ENCODE measurements at places on chromosomes 1 and 21.

GRCh38 chr1:1286313-1287261 lies 6.4 kb downstream of the SCNN1D start:
- DNase-seq, result no peak

DNA sequence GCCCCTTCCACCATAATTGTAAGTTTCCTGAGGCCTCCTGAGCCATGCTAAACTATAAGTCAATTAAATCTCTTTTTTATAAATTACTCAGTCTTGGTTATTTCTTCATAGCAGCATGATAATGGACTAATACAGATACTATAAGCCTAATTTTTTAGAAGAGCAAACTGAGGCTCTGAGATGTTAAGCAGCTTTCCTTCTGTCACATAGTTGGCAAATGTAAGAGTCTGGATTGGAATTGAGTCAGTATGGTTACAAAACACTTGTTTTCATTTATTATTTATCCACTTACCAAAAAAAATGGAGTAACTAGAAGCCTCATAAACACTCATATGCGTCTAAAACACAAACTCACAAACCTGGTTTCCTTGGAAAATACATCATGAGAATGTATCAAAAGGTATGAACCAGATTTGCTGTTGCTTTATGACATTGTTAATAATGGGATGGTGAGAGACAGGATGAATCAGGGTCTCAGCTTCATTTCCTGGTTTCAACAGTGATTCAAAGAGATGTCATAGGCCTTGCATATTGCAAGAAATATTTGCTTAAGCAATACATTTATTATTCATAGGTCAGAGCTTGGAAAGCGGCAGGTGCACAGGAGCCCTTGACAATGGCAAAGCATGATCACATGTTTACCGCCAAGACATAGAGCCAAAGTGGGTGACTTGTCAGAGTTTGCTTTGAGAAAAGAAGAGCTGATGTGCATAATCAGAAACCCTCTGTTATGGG lies 221.5 kb downstream of the GRIK1 start:
- no peak for DNase-seq

DNA sequence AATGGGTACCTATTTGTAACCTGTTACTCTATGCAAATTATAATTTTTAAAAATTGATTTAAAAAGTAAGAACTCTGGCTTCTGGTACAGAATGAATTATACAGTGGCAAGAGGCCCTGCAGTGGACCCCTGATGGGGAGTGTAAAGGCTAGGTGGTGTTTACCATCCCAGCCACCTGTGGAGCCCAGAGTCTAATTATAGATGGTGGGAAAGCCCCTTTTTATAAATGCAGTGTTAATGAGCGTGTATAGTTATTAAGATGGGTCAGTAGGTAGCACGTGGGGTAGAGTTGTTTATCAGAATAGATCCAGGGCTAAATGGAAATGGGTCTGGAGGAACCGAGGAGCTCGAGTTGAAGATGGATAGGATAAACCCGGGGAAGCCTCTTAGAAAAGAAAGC lies 13.9 kb upstream of the PRELP start:
- no peak for DNase-seq

DNA sequence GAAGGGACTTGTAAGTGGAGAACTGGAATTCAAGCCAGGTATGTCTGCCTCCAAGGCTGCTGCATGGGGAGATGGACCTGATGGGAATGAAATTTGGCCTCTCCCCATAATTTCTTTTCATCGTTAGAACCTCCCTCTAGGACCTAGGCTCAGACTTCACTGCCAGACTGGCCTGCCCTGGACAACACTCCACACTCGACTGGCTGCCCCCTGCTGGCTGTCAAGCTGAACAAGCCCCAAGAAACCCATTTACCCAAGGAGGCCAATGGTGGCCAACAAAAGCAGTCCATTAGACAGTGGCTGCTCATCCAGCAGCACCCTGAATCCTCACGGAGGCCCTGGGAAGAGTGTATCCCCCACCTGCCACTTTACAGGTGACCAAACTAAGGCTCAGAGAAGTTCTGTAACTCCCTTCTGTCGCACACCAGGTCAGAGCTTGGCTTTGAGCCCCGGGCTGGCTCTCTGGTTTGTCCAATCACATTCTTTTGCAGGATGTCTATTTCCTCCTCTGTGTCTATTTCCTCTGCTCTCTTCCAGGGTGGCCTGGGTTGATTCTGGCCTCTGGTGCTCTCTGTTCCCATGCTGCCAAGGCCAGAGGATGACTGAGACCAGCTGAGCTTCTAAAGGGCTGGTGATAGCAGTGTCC lies 3.8 kb downstream of the RNF186 start:
- peak; percentile 75 for DNase-seq

DNA sequence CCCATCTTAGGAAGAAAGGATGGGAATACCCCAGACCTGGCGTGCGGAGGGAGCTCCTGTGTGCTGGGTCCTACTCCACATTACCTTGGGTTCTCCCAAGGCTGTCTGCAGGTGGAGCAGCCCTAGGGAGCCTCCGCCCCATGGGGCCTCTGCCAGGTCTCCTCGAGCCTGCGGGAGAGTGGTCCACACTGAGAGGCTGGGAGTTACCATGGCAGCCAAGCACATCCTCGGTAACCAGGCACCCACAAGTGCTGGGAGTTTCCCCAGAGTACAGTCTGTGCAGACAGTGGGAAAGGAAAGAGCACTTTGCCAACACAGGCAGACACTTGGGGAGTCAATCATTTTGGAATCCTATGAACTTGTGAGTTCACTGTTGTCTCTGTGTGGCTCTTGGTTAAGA lies 249.4 kb downstream of the DYRK1A start:
- no peak for DNase-seq

DNA sequence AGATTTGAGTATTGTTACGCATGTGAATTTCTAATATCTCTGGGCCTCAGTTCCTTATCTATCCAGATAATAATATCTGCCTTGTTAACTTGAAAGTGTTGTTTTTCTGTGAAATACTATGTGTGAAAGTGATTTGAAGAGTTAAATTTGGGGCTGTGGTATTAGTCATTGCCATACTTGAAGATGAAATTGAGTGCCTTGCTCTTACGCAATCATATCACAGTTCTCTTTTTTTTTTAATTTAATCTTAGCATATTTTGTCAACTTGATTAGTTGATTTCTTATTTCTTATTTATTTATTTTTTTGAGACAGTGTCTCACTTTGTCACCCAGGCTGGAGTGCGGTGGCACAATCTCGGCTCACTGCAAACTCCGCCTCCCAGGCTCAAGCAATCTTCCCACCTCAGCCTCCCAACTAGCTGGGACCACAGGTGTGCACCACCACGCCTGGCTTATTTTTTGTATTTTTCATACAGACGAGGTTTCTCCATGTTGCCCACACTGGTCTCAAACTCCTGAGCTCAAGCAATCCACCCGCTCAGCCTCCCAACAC lies 31.0 kb downstream of the AGO4 start:
- DNase-seq, result no peak

- DNase-seq, result peak; percentile 71
Measured at GRCh38 chr1:198201956-198202784, 45.4 kb downstream of the NEK7 start.

- no peak for DNase-seq
Measured at GRCh38 chr1:166166329-166166697, 488 bp downstream of the FAM78B start.

DNA sequence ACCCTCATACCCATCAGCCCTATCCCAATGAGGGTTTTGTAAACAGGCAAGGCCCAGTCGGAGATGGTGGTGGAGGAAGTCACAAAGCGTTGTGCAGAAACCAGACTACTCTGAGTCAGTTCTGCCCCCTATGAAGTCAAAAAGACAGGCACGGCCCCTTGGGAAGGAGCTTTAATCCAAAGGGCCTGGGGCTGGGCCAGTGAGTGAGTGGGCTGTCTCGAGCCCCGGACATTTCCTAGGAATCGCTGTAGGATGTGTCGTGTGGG lies 442 bp upstream of the AHCYL1 start:
- DNase-seq, result no peak

DNA sequence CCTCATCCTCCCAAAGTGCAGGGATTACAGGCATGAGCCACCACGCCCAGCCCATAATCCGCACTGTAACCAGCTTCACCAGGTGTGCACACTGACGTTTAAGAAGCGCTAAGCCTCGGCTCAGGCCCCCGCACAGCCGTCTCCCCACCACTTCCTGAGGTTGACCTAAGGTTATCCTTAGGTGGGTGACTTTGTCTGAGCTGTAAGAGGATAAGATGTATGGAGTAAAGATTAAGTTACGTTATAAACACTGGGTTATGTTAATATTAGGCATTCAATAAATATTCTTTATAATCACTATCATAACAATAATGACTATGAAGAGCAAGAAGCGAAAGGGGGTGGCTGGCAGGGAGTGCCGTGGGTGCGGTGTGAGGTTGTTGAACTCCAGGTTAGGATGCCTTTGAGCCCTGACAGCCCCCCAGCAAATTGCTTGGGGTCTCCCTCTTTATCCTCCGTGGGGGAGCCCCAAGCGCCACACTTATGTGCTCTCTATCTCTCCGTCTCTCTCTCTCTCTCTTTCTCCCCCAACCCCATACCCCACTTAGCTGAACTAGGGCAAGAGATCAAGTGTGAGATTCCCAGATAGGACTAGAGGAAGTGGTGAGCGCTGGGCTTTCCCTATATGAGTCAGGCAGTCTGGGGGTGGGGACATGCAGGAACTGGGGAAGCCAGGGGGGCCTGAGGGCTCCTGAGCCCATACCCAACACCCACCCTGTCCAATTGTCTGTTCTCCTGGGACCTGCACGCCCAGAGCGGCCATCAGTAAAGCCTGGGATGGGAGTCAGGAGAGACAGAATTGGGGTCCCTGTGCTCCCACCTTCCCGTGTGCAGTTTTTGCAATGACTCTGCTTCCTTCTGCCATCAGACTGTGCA lies 7.6 kb downstream of the EFHD2 start:
- DNase-seq, result peak; percentile 67

GRCh38 chr1:155000726-155001424 lies 1.7 kb upstream of the ZBTB7B start:
- peak; percentile 94 for DNase-seq

DNA sequence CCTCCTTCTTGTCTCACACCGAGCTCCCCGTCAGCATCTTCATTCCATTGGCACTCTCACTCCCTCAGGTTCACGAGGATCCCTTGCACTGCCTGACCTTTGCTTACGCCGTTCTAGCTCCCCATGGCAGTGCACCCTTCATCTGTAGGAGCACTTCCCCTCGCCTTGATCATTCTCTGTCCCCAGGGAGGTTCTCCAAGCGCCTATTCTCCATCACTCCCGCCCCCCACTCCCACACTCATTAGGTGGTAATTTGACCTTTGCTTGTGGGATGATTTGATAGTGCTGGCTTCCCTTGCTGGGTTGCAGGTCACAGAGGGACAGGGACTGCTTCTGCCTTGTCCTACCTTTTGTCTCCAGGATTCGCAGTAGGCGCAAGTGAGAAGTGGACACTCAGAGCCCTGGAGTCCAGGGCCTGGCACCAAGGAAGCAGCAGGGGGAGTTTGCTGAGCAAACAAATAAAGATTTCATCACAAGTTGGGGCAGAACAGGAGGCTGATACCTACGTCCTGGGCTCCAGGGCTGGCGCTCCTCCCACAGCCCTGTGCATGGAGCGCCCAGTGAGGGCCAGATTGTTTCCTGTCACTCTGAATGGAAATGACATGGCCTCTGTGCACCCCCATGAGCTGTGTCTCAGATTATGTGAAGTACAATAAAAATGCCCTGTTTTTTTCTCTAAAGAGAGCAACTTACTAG lies 82.0 kb upstream of the RUNX3 start:
- no peak for DNase-seq

DNA sequence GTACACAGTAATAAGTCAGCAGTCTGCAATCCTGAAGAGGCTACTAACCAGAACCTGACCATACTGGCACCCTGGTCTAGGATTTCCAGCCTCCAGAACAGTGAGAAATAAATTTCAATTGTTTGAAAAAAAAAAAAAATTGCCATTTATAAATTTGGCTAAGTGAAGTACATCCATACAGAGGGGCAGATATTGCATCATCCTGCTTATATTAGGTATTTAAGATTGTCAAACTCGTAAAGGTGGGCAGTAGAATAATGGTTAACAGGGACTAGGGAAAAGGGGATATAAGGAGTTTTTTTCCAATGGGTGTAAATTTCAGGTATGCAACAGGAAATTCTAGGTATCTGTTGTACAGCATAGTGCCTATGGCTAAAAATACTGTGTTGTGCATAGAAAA lies 1250.9 kb downstream of the BRINP3 start:
- DNase-seq, result no peak

- DNase-seq, result peak; percentile 85
Measured at GRCh38 chr1:156927215-156928042, 7.0 kb downstream of the LRRC71 start.

GRCh38 chr1:65163201-65163805 lies 15.3 kb downstream of the AK4 start:
- DNase-seq, result no peak

DNA sequence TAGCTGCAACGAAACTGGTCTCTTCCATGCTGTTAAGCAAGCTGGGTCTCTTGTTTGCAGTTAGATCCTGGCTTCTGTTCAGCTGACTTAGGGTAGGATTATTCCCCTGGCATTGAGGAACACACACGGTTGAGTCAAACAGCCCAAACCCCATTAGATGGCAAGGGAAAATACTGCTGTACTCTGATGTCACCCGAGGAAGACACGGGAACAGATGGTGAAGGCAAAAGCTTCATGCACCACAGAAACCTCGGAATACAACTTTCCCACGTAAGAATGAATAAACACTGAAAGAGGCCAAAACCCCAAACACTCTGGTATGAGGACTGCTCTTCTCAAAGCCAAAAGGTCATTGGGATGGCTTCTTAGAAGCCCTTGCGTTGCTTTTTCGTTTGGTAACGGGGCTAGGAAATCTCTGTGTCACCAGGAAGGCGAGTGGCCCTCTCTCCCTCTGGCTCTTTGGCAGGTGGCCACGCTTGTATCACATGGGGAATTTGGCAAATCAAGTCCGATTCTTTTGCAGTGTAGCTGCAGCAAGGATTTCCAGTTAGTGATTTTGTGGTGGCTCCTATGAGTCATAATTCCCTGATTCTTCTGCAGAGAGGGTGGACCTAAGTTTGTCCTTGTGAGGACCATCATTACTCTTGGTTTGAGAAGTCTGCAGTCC lies 16.7 kb upstream of the LYST start:
- DNase-seq, result peak; percentile 45

GRCh38 chr21:31641416-31641922 lies 18.0 kb upstream of the SOD1 start:
- DNase-seq, result no peak

GRCh38 chr1:197063212-197063611 lies 3.8 kb downstream of the F13B start:
- DNase-seq, result no peak
